ENCODE measurements at places on chromosomes 7 and 10. TPM values are rescaled to one million over a fixed set of nuclear protein-coding genes. Genes with fewer than 3 reads are reported as not detected.

DNA sequence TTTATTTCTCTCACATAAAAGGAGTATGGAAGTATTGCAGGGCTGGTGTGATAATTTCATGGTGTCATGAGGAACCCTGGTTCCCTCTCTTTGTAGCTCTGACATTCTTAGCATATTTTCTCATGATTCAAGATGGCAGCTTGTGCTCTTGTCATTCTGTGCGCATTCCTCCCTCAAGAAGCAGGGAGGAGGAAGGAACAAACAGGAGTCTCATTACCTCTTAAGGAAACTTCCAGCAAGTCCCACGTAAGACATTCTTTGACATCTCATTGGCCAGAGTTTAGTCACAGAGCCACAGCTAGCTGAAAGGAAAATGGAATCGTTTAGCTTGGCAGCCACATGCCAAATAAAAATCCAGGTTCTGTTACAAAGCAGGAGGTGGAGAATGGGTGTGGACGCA, 546.8 kb downstream of the LRMDA start:
- DNase-seq = no peak

- DNase-seq = no peak
Measured at GRCh38 chr7:26143298-26144048, 8.5 kb upstream of the NFE2L3 start.

GRCh38 chr7:148575640-148576411, 14.7 kb upstream of the C7orf33 start:
- peak; percentile 74 for DNase-seq

- DNase-seq = no peak
Measured at GRCh38 chr10:61588770-61589211, 73.9 kb upstream of the CABCOCO1 start.

DNA sequence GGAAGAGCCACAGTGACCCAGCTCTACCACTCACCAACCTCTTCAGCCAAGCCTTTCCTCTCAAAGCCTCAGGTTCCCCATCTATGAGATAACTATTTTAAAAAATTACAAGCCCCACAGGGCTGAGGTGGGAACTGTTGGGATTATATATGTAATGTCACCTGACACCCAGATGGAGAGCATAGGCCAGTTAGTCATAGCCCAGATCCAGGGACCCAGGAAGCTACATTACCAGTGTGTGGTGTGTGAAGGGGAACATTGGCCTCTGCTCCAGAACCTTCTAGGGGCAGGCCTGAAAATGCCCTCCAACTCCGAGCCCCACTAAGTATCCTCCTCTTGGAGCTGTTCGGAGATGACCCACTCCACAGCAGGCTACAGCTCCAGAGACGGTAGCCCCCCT, 162.4 kb downstream of the NRF1 start:
- no peak for DNase-seq

DNA sequence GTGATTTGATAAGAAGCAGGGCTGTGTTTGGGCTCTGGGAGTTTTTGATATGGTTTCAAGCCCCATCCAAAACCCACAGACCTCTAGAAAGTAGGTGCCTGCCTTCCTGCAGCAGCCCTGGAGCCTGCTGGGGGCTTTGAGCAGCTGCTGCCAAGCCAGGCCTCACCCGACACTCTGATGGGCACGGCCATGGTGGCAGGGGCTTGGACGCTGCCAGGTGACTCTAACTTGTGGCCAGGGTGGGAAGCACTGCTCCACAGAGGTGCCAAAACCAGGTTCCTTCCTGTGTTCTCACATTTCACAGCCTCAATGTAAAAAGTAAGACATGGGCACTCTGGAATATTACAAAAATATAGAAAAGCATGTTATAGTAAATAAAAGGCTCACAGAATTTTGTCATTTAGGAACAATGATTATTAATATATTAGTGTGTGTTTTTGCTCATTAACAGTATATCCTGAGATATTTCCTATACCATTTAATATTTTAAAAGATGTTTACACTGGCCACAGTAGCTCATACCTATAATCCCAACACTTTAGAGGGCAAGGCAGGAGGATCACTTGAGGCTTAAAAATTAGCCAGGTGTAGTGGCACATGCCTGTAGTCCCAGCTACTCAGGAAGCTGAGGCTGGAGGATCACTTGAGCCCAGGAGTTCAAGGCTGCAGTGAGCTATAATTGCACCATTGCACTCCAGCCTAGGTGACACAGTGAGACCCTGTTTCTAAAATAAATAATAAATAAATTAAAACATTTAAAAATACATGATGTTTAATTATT, 95.1 kb downstream of the EGFR start:
- DNase-seq = no peak

- no peak for DNase-seq
Measured at GRCh38 chr7:115183431-115184057, 261.6 kb downstream of the MDFIC start.

GRCh38 chr10:119303886-119304285, 96.5 kb downstream of the GRK5 start:
- DNase-seq = no peak

GRCh38 chr10:85848756-85849155, 517.8 kb downstream of the GRID1 start:
- no peak for DNase-seq

- DNase-seq = no peak
Measured at GRCh38 chr7:130396109-130396508, 15.8 kb downstream of the CPA1 start.

GRCh38 chr10:99461230-99461629, 30.8 kb upstream of the GOT1 start:
- no peak for DNase-seq

GRCh38 chr10:97081621-97082235, 104.0 kb downstream of the SLIT1 start:
- DNase-seq = peak; percentile 66

DNA sequence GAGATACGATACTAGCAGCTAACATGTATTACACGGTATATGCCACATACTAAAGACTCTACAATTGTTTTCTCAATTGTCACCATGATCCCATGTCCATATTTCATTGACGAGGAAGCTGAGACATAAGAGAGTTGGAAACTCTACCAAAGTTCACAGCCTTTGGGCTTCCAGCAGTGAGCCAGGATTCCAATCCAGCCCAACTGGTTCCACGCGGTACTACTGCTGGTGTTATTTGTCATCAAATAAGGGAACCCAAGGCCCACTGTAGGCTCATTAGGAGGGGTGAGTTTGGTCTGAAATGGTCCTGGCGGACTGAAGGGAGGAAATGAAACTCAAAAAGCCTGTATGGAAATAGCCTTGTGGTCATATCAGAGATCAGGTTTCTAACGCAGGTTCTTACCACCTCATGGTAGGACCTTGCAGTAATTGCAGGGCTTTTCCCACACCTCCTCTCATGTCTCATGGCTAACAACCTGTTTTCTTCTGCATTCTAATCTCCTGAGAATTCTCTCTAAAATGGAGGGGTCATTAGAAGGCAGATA, 814.6 kb downstream of the LRMDA start:
- no peak for DNase-seq

DNA sequence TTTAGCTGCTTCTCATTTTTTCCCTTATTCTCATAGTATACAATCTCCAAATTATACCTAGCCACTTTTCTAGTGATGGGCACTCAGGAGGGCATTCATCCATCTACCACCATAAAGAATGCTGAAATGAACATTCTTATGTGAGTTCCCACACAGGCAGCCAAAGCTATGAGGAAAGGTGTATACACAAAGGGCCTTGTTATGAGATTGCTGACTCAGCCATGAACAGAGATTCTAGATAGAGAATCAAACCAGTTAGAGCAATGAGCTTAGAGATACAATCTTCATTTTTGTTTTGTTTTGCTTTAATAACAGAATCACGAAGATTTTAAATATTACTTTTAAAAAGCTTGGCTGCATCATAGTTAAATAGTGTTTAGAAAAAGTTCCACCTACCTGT, 54.8 kb upstream of the TNKS2 start:
- DNase-seq = no peak

- no peak for DNase-seq
Measured at GRCh38 chr7:104784686-104785085, 229.3 kb upstream of the KMT2E start.

- no peak for DNase-seq
Measured at GRCh38 chr10:51789903-51790302, 90.5 kb upstream of the CSTF2T start.

DNA sequence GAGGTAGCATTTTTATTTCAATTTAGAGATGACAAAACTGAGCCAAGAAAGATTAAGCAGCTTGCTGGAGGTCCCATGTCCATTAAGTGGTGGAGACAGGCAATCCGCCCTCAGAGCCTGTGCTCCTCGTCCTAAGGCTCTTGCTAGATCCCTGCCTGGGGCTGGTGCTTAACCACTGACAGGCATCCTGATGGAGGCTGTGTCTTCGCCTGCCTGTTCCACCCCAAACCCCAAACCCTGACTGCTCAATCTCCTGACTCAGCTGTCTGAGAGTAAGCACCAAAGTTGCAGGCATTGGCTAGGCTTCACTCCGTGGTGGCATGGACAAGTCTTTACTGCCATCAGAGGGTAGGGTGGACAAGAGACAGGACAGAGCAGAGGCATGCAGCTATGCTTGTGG, 209.4 kb downstream of the POU6F2 start:
- no peak for DNase-seq

- DNase-seq = no peak
Measured at GRCh38 chr10:59181668-59182067, 5.2 kb downstream of the PHYHIPL start.

- no peak for DNase-seq
Measured at GRCh38 chr7:8365499-8366110, 67.8 kb upstream of the NXPH1 start.

- DNase-seq = no peak
Measured at GRCh38 chr10:6364893-6365292, 162.2 kb downstream of the PFKFB3 start.

GRCh38 chr10:42939237-42939636, 137.6 kb upstream of the RET start:
- DNase-seq = no peak

GRCh38 chr7:3393862-3394261, 92.8 kb downstream of the SDK1 start:
- no peak for DNase-seq

GRCh38 chr7:128459394-128459878, 3.8 kb downstream of the HILPDA start:
- DNase-seq = peak; percentile 80

GRCh38 chr7:31372231-31372959, 31.9 kb upstream of the NEUROD6 start:
- no peak for DNase-seq

GRCh38 chr10:89516149-89516832, 19.1 kb downstream of the SLC16A12 start:
- DNase-seq = no peak

DNA sequence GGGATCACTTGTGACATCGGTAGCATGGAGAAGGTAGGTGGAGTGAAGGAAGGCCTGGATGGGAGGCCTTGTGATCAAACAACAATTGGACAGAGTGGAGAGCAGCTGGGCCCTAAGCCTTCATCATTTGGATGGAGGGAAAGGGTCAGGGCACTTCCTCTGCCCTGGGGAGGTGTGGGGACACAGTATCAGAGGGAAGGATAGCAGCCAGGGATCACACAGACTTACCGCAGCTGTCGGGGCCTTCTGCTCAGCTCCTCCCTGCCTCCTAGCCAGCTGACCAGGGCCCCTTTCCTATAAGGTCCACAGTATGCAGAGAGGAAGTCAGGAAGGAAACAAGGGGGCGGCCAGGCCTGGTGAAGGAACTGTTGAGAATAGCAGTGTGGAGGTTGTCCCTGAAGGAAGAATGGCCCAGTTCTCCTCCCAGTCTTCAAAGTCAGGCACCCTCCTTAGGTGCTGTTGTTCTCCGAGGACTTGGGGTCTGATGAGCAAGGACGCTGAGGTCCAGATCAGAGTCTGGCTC, 62.1 kb downstream of the ABCC2 start:
- no peak for DNase-seq

- no peak for DNase-seq
Measured at GRCh38 chr7:69193061-69193460, 405.2 kb upstream of the AUTS2 start.

DNA sequence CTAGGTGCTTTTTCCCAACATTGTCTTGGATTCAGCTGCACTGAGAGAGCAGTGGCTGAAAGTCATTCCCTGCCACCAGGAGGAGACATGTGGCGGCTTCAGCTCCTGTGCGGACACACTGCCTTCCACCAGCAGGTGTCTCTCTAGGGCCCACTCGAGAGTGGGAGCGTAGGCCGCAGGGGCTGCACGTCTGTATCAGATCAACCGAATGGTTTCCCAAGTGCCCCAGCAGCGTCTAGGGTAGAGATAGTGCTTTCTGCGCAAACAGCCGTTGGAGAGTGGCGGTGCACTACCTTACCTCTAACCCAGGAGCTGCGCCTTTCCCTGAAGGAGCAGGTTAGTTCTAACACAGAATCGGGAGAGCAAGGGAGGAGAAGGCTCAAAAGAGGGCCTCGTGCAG, 31.7 kb downstream of the PAPOLB start:
- DNase-seq = peak; percentile 68

GRCh38 chr10:37488792-37489657, 363.6 kb downstream of the ANKRD30A start:
- no peak for DNase-seq

GRCh38 chr7:2689951-2690705, 2.1 kb downstream of the AMZ1 start:
- DNase-seq = no peak

Gene UBN2
- 11.8 TPM for total RNA-seq

Gene RUFY2
- total RNA-seq = 13.0 TPM

Gene HHEX
- not detected for total RNA-seq

Gene SLC29A4
- total RNA-seq = 0.25 TPM

Gene KIAA1217
- 0.33 TPM for total RNA-seq

Gene NYAP1
- 0.23 TPM for total RNA-seq

Gene C10orf143
- 5.5 TPM for total RNA-seq

Gene NOM1
- 27.2 TPM for total RNA-seq

Gene LDB1
- total RNA-seq = 96.2 TPM

Gene HOXA6
- total RNA-seq = not detected

Gene CLDN4
- total RNA-seq = 0.27 TPM

Gene TYW1B
- total RNA-seq = 4.5 TPM

Gene ASB15
- not detected for total RNA-seq

Gene TDRD1
- 0.10 TPM for total RNA-seq

Gene MOGAT3
- total RNA-seq = not detected

Gene TEX47
- not detected for total RNA-seq

Gene FEZF1
- not detected for total RNA-seq

Measured in activated CD4-positive, alpha-beta T cell treated with anti-CD3 and anti-CD28 coated beads, Interleukin-2, amount 10 ng/mL, durations not matched to agents 7 days and 5 days (primary cell).